Spleen (tissue), 13 donors: ENCODE measurements at places on chromosomes 1 and 21. TPM values are rescaled to one million over a fixed set of nuclear protein-coding genes. Genes with fewer than 3 reads are reported as not detected.

- peaks cover 13% of the 10 kb centered on the region for H3K36me3 ChIP-seq
- H3K27me3 ChIP-seq: no peaks in the 10 kb centered on the region
- no peak overlapping the region for H3K27ac ChIP-seq
- DNase-seq: no peak
- peaks cover 35% of the 10 kb centered on the region for H3K4me1 ChIP-seq
Measured at GRCh38 chr1:45552331-45552730, 1.7 kb downstream of the AKR1A1 start.

DNA sequence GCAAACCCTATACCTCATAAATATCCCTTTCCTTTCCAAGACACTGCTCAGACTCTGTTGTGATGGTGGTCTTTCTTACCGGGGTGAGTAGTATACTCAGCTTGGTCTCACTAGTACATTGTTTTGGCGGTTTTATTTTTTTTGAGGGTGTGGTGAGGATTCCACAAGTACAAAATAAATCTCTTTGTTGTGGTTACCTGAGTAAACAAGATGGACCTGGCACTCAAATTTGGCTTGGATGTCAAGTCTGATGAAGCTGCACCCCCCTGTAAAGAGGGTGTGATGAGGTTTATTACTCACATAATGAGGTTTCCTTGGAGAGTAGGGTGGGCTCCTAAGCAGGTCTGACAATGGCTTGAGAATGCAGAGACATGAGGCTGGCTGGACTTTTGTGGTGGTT, 68.2 kb upstream of the KCNJ6 start:
- no peaks in the 10 kb centered on the region for H3K36me3 ChIP-seq
- no peak overlapping the region for H3K4me3 ChIP-seq
- no peak overlapping the region for H3K27ac ChIP-seq
- no peaks in the 10 kb centered on the region for H3K27me3 ChIP-seq

- no peak overlapping the region for H3K4me3 ChIP-seq
- DNase-seq: peak; percentile 76
- no peaks in the 10 kb centered on the region for H3K36me3 ChIP-seq
- no peaks in the 10 kb centered on the region for H3K27me3 ChIP-seq
Measured at GRCh38 chr1:47755101-47755990, 241.8 kb downstream of the TRABD2B start.

DNA sequence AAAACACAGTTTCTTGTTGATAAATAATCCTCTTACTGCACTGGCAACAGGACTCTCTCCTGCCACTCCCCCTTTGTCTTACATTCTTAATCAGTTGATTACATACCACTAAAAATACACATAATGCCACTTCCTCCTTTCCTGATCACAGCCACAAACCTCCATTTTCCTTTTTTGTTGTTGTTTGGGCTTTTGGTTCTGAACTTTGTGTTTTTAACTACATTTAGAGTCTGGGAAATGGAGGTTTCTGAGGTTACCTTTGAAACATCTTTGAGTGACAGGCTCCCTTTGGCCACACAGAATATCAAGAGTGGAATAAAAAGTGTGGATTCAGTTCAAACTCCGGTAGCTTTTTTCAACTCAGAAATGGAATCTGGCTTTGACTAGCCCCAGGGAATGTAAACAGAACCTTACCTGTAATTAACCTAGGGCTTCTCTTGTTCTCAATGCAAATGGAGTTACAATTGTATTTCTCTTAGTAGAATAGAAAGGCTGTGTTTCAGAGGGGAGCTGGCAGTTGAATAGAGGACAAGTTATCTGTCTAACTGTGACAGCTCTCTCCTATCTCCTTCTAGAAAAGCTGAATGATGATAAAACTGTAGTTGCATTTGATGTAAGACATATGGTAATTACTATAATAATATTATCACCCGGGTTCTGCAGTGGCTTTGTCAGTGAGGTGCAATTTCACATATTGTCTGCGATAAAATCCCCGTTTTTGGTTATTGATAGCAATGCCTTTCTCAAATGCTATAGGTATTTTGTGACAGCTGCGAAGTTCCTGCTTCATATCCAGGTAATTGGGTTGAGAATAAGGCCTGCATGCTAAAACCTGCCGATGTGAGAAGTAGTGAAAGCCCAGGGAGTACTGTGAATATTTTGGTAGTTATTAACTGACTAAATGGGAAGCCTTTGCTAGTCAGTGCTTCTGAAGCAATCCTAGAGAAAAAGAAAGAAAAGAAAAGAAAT, 66.9 kb downstream of the ST6GALNAC5 start:
- H3K27me3 ChIP-seq: no peaks in the 10 kb centered on the region
- DNase-seq: no peak
- no peaks in the 10 kb centered on the region for H3K36me3 ChIP-seq
- H3K4me1 ChIP-seq: no peaks in the 10 kb centered on the region
- H3K4me3 ChIP-seq: no peak overlapping the region

GRCh38 chr1:8198522-8198921, 119.4 kb upstream of the SLC45A1 start:
- peaks cover 15% of the 10 kb centered on the region for H3K4me1 ChIP-seq
- no peak overlapping the region for H3K4me3 ChIP-seq
- no peak overlapping the region for H3K27ac ChIP-seq
- no peaks in the 10 kb centered on the region for H3K27me3 ChIP-seq

DNA sequence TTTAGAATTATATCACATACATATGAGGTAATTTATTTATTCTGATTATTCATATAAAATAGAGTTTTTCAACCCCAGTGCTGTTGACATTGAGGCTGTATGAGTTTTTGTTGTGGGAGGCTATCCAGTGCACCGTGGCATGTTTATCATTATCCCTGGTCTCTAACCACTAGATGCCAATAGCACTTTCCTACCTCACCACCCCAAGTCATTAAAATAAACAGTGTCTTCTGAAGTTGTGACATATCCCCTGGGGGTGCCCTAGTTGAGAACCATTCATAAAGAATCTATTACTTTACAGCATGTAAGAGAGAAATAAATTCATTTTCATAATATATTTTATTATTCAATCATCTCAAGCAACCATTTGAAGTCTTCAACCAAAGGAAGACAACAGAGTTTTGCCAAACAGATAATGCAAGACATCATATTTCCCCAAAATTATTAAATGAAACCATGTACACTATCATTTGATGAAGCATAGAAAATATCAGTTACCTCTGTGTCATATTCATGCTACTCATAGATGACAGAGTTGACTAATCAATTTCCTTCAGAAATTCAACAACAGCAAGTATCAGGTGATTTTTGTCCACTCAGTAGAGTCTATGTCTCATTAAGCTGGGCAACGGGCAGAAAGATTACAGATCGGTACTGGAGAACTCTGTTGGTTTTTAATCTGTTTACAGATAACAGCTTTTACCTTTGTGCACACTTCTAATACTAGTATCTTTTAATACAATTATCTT, 39.5 kb upstream of the RGS1 start:
- no peak for DNase-seq
- H3K36me3 ChIP-seq: no peaks in the 10 kb centered on the region
- no peaks in the 10 kb centered on the region for H3K27me3 ChIP-seq
- H3K4me3 ChIP-seq: no peak overlapping the region

- DNase-seq: no peak
- peaks cover 51% of the 10 kb centered on the region for H3K4me1 ChIP-seq
- no peak overlapping the region for H3K27ac ChIP-seq
- no peaks in the 10 kb centered on the region for H3K36me3 ChIP-seq
Measured at GRCh38 chr1:2215329-2215728, 12.8 kb upstream of the SKI start.

DNA sequence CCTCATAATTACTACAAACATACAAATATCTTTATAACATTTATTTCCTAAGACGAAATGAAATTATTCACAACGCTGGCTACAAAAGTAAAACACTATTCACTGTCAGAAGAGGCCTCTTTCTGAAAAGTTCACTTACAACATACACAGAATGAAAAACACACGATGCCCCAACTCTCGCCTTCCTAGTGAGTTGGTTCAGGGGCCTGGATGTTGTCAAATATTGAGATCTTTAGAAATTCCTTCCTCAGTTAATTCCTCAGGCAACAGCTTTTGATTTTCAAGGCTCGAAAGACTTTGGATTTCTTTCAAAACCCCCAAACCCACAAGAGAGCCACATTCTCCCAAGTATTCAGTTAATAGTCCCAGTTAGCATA, 14.2 kb upstream of the KCNE1 start:
- H3K4me1 ChIP-seq: peaks cover 19% of the 10 kb centered on the region
- no peak for DNase-seq
- H3K27me3 ChIP-seq: no peaks in the 10 kb centered on the region
- H3K4me3 ChIP-seq: peak overlapping the region; percentile 3
- peak overlapping the region; percentile 55 for H3K27ac ChIP-seq
- H3K36me3 ChIP-seq: peaks cover 21% of the 10 kb centered on the region

- no peak overlapping the region for H3K4me3 ChIP-seq
- no peak overlapping the region for H3K27ac ChIP-seq
- peaks cover 6% of the 10 kb centered on the region for H3K27me3 ChIP-seq
- H3K36me3 ChIP-seq: no peaks in the 10 kb centered on the region
- no peak for DNase-seq
- H3K4me1 ChIP-seq: no peaks in the 10 kb centered on the region
Measured at GRCh38 chr1:223245983-223246382, 102.9 kb upstream of the TLR5 start.

GRCh38 chr1:58576727-58577653, at the start of gene TACSTD2:
Gene TACSTD2, minus strand, starts transcription at chr1:58577252. Its CDS starts 96 bp downstream, at chr1:58577156.
- H3K4me3 ChIP-seq: peak within 1 kb of the TSS; percentile 32
- DNase-seq: peak; percentile 86
- H3K27ac ChIP-seq: no peak within 1 kb of the TSS
- H3K27me3 ChIP-seq: peaks cover 47% of the 10 kb centered on the region

DNA sequence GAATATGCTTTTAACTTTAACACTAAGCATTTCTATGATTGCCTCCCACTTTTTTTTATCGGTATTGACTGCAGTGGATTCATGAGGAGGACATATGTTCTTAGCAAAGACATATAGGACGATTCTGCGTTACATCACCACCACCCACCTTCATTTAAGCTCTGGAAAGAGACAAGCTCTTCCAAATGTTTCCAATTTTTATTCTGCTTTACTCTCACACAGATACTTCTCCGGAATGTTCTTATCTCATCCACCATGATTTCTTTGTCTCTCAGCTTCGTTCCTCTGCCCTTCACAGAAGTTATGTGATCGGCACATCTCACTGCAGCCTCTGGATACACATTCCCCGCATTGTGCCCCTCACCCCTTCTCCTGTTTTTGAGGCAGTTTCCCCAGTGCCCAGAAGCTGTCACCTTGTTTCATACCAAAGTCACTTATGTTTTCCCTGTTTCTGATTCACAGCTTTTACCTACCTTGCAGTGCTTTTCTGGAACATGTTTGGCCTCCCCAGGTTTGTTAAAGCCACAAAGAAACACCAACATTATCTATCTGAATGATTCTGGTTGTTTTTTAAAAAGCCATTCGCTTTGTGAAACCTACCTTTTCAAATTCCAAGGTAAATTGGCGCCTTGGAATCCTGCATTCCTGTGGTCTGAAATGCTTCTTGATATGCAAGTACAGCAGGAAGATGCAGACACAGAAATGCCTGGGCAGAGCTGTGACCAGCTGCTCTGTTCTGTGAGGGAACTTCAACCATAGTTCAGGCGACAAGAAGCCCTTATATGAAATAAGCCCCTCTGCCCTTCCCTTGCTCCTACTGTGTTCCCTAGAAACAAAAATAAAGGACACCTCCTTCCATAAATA, 1020.2 kb downstream of the TTLL7 start:
- H3K27me3 ChIP-seq: no peaks in the 10 kb centered on the region
- no peak for DNase-seq
- H3K4me3 ChIP-seq: no peak overlapping the region
- H3K36me3 ChIP-seq: no peaks in the 10 kb centered on the region
- no peaks in the 10 kb centered on the region for H3K4me1 ChIP-seq

- H3K27ac ChIP-seq: peak overlapping the region; percentile 86
- H3K4me3 ChIP-seq: peak overlapping the region; percentile 22
- peaks cover 29% of the 10 kb centered on the region for H3K4me1 ChIP-seq
- no peaks in the 10 kb centered on the region for H3K27me3 ChIP-seq
- peaks cover 12% of the 10 kb centered on the region for H3K36me3 ChIP-seq
- peak; percentile 85 for DNase-seq
Measured at GRCh38 chr1:16207318-16208269, 4.9 kb downstream of the ARHGEF19 start.

DNA sequence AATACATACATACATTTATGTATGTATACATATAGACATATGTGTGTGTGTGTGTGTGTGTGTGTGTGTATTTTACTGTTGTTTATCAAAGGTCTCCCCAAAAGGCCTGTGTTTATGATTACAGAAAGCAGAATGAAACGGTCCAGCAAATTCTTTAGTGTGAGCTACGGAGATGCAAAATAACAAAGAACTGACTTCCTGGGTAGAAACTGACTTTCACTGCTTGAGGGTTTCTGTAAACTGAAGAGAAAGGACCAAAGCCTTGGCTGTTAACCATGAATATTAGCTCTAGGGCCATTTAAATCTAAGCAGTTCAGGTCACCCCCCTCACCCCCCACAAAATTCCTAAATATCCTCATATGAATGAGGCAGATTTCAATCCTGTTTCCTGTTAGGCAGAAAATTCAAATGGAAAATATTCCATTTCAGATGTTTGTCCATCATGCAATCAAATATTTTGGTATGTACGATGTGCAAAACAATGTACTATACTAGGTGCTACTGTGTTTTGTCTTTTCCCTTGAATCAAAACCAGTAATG, 213.2 kb downstream of the TGFB2 start:
- no peak overlapping the region for H3K27ac ChIP-seq
- no peak for DNase-seq
- no peak overlapping the region for H3K4me3 ChIP-seq
- no peaks in the 10 kb centered on the region for H3K27me3 ChIP-seq

DNA sequence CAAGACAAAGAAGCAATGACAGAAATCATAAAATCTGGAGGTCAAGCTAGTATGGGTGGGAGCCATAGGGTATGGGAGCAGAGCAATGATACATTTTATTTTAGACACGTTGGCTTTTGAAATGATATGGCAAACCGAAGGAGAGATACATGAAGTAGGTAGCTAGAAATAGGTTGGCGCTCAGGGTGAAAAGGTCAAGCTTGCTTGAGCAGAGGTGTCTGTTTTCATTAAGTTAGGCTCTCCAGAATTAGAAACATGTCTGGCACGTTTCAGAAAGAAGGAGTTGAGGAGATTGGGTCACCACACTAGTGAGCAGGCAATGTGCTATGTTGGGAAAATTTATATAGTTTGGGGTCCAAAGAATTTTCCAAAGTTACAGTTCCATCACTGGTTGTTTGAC, 151.4 kb downstream of the AMY1C start:
- no peak for DNase-seq
- H3K4me1 ChIP-seq: no peaks in the 10 kb centered on the region
- no peak overlapping the region for H3K4me3 ChIP-seq

- no peak overlapping the region for H3K4me3 ChIP-seq
- no peak overlapping the region for H3K27ac ChIP-seq
- H3K4me1 ChIP-seq: no peaks in the 10 kb centered on the region
- no peaks in the 10 kb centered on the region for H3K36me3 ChIP-seq
- DNase-seq: no peak
Measured at GRCh38 chr1:222543817-222544216, 4.1 kb downstream of the HHIPL2 start.

- peak overlapping the region; percentile 24 for H3K27ac ChIP-seq
- H3K36me3 ChIP-seq: peaks cover 59% of the 10 kb centered on the region
- no peak for DNase-seq
- H3K4me3 ChIP-seq: no peak overlapping the region
- H3K4me1 ChIP-seq: peaks cover 16% of the 10 kb centered on the region
Measured at GRCh38 chr21:33259428-33259827, 6.7 kb upstream of the IL10RB start.

GRCh38 chr1:47262787-47263413, 30.9 kb upstream of the TAL1 start:
- no peak overlapping the region for H3K4me3 ChIP-seq
- DNase-seq: no peak
- H3K4me1 ChIP-seq: no peaks in the 10 kb centered on the region
- no peaks in the 10 kb centered on the region for H3K27me3 ChIP-seq

HES5 gene
- total RNA-seq: not detected

DNASE2B gene
- total RNA-seq: 0.32 TPM

FAM151A gene
- 1.2 TPM for total RNA-seq

SLC30A2 gene
- not detected for total RNA-seq

BRINP2 gene
- total RNA-seq: 0.33 TPM
